ENCODE measurements at places on chromosomes 2 and 18. TPM values are rescaled to one million over a fixed set of nuclear protein-coding genes. Genes with fewer than 3 reads are reported as not detected.

The LIMS2 gene
- 277 TPM for total RNA-seq

The FLACC1 gene
- 6.5 TPM for total RNA-seq

The OTOS gene
- not detected for total RNA-seq

GRCh38 chr2:4539121-4539520 is 835.7 kb downstream of the DCDC2C start:
- DNase-seq, result no peak

DNA sequence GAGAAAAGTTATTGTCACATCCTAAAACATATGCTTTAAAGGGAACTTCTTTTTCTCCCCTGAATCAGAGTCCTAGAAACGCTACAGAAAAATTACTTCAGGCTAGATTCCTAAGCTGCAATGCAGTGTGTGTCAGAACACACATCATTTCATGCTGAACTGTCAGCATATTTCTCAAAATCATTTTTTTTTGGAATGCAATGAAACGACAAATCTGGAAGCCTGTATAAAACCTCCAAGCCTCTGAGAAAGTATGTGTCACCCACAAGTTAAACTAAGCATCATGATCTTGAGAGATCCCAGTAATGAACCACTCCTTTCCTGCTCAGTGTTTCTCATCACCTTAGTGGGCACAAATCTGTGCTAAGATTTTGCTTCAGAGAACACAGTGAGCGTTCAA is 276.2 kb downstream of the ZNF521 start:
- no peak for DNase-seq

GRCh38 chr2:27831279-27832050 is 58.7 kb downstream of the RBKS start:
- no peak for DNase-seq

DNA sequence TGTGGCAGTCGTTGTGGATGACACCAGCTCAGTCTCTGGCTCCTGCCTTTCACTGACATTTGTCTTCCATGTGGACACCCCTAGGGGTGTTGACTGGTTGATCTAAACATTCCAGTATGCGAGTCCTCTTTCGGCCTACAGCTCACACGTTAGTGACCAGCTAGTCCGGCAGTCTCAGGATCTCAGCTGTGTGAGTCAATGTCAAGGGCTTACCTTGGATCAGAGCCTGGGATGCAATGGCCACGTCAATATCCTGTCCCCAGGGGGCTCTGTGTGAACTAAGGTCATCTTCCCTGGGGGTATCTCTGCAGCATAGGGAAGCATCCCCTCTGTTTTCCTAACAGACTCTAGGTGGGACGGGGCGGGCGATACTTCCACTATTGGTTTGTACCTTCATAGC is 35.1 kb upstream of the YWHAQ start:
- no peak for DNase-seq

GRCh38 chr2:234191819-234192407 is 141.4 kb downstream of the SPP2 start:
- DNase-seq, result no peak

GRCh38 chr2:208000701-208001395 is 24.5 kb downstream of the PLEKHM3 start:
- DNase-seq, result no peak
